ENCODE measurements at places on chromosomes 2 and 18. TPM values are rescaled to one million over a fixed set of nuclear protein-coding genes. Genes with fewer than 3 reads are reported as not detected.

GRCh38 chr2:213101692-213102460 lies 49.5 kb downstream of the IKZF2 start:
- no peak for DNase-seq

DNA sequence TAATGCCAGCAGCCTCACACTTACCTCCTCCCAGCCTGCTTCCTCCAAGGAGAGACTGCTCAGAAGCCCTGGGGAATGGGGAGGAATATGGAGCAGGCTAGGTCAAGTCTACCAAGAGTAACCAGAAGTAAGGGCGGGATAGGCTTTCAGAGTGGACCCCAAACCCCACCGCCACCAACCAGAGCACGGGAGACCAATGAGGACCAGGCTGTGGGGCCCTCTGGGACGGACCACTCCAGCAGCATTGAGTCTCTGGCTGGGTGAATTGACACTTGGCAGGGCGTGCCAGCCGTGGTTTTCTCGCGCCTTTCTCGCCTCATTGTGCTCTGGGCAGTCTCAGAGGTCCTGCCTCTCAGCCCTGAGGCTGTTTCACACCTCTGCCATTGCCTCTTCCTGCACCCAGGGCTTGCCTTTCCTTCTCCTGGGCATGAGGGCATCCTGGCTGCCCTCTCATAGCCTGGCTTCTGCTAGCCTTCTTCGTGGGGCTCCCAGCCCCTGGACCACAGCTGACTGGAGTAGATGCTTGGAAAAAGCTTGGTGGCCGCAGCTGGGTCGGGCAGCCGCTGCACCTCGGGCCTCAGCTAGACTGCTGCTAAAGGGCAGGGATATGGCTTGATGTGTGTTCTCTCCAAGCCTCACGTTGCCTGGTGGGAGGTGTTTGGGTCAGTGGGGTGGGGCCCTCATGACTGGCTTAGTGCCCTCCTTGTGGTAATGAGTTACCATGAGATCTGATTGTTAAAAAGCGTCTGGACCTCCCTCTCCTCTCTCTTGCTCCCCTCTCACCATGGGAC lies 40.5 kb upstream of the HS6ST1 start:
- DNase-seq = no peak

DNA sequence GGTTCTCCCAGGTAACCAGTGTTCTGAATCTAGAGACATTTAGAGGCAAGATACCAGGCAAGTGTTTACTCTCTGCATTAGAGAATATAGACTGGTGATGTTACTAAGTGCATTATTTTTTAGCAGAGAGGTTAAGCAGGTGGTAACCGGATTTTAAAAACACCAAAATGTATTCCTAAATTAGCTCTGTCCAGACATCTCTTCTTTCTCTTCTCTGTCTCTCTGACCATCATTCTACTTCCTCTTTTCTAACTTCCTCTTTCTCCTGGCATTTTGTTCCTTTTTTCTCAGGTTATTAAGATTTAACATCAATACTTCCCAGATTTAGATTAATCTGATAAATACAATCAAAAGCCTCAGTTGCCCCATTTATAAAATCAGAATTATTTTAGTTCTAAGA lies 31.7 kb upstream of the DYNC1I2 start:
- DNase-seq = no peak

GRCh38 chr2:129713337-129713736 lies 266.1 kb upstream of the RAB6C start:
- no peak for DNase-seq

DNA sequence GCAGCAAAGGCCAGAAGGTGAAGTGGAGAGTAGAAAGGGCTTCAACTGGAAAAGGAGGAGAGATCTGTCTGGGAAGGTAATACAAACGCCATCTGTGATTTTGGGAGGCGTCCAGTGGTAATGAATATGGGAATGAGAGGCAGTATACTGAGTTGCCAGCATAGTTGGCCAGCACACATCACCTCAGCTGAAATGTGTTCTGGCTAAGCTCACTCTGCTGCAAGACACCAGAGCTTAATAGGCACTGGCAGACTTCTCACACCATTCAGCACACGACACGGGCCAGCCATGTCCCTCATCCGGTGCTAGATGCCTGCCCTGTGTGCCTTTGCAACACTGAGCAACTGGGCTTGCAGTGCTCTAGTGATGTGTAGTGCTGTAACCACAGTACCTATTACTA lies 277.1 kb downstream of the PIEZO2 start:
- peak; percentile 54 for DNase-seq

GRCh38 chr2:111626037-111626864 lies 257.7 kb downstream of the ANAPC1 start:
- DNase-seq = no peak

DNA sequence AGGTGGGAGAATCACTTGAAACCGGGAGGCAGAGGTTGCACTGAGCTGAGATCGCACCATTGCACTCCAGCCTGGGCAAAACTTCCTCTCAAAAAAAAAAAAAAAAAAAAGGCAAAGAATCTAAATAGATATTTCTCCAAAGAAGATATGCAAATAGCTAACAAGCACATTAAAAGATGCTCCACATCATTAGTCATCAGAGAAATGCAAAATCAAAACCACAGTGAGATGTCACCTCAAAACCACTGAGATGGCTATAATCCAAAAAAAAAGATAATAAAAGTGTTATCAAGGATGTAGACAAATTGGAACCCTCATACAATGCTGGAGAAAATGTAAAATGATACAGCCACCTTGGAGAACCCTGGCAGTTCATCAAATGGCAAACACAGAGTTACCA lies 8.4 kb downstream of the ST8SIA5 start:
- no peak for DNase-seq

DNA sequence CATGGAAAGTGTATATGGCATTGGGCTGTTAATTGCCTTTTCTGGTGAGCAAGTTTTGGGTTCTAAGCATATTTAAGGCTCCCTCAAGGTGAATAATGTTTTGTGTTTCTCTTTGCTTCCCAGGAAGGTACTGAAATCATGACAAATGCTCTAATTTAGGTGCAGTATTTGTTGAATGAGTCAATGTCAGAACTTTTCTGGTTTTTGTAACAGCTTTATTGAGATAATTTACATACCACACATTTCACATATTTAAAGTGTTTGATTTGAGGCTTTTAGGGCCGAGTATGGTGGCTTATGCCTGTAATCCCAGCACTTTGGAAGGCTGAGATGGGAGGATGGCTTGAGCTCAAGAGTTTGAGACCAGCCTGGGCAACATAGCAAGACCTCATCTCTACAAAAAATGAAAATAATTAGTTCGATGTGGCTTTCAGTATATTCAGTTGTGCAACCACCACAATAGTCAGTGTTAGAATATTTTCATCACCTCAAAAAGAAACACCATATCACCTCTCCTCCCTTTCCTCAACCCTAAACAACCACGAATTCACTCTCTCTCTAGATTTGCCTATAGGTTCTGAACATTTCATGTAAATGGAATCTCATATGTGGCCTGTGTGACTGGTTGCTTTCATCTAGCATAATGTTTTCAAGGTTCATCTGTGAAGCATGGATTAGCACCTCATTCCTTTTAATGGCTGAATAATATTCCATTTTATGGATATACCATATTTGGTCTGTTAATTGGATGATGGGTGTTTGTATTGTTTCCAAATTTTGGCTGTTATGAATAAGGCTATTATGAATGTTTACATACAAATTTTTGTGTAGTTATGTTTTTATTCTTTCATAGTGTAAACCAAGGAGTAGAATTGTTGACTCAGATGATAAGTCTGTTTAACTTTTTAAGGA lies 54.9 kb downstream of the MGAT5 start:
- DNase-seq = no peak

DNA sequence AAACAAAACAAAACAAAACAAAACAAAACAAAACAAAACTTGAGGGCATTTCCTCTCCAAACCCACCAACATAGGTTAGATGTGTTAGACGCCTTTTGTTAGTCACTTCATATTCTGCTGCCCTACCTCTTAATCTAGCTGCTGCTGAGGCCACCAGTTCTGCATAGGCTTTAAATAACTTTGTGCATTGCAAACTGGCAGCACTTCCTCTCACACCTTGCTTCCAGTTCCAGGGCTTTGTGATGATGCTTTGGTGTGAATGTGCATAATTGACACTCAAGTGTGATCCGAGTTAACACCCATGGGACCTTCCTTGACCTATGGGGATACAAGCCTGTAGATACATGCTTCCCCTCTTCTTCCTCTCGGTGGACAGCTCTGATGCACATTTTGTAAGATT lies 2.3 kb upstream of the SERPINB11 start:
- DNase-seq = no peak

DNA sequence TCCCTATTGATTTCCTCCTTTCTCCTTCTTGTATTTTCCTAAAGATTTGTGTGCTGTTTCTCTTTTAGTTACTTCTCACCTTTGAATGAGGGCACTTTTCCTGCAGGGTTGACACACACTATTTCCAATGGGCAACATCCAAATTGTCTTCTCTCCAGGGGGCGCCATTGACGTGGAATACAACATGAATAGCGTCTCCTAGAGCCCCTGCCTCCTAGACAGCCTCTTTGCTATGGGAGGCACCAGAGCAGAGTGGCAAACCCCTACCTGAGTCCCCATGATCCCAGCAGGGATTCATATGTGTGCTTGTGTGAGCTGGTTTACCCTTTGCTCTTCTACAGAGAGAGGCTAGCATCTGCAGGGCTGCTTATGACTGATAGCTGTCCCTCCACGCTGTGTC lies 61.3 kb upstream of the ITSN2 start:
- peak; percentile 66 for DNase-seq

DNA sequence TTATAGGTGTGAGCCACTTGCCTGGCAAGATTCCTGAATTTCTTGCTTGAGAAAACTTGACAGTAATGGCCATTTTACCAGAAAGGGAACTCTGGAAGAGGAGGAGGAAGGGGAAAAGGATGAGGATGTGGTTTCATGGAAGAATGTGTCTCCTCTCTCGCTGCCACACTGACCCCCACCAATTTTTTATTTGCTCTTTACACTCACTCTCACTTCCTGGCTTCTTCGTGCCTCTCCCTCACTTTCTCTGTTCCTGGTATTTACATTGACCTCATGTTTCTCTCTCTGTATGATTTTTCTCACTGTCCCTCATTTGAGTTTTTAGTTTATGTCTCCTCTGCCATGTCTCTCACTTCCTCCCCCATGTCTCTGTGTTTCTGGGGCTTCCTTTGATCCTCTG lies 134.5 kb upstream of the CAB39 start:
- DNase-seq = no peak

GRCh38 chr2:170812710-170813600 lies 3.7 kb upstream of the GAD1 start:
- no peak for DNase-seq

DNA sequence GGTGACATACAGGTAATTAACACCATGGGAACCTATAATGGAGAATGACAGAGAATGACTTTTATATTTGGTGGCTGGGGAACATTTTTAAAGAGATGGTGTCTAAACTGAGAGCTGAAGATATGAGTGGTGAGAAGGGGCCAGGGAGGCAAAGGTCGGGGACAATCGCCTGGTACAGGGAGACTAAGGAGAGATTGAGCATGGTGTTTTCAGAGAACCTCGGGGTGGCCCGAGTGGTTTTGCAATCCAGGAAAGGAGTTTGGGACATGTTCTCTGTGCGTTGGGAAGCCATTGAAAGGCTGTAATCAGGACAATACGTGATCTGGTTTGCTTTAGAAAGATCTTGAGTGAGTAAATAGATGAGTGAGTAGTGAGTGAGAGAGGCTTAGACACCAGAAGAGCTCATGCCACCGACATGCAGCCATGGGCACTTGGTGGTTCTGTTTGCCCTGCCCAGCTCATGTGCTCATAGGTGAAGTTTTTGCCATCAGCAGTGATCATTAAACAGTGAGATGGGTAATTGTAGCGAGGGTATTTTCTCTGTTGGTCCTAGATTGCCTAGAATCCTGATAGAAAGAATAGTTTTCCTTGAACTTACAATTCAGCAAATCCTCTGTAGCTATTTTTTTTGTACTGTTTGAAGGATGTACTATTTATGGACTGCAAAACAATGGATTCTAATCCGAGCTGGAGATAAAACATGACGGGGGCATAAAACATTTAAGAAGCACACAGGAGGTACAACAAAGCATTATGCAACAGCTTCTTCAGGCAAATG lies 114.7 kb downstream of the SH3RF3 start:
- DNase-seq = no peak

XDH gene
- 0.36 TPM for total RNA-seq

DNA sequence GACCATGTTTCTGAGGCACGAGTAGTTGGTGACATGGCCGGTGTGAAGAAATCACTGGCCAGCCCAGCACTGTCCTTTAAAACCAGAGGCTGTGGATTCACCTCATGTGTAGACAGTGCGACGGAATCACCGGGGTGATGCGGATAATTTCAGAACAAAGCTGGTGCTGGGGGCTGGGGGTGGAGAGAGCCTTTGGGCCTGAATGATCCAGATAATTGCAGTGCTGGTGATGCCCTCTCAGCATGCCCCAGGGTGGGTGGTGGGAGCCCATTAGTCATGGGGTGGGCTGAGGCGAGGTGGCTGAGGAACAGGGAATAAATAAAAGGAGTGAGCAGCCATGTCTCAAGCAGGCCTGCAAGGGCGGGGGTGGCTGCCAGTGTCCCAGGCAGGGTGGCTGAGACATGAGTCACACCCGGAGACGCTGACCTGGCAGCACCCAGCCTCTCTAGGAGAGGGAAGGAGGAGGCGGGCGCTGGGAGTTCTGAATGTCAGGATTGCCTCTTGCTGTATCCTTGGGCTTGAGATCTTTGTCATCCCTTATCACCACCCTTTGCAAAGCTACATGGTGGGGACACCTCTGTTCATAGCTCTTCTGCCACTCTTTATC lies 151.1 kb upstream of the MSH6 start:
- peak; percentile 24 for DNase-seq

ONECUT2 gene
- total RNA-seq = 0.04 TPM

DNA sequence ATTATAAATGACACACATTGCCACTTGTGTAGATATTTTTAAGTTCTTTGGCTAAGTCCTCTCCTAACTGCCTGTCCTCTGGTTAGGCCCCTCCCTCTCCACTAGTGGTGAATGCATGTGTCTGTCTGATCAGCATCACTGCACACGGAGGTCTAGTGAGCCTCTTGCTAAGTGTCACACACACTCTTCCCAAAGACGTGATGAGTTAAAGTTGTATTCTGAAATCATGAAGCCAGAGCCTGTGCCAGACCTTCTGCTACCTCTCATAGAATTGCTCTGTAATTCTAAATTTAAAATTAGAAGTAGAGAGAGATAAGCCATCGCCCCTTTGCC lies 41.3 kb downstream of the RALB start:
- DNase-seq = no peak

CAVIN2 gene
- total RNA-seq = 38.7 TPM

MC4R gene
- total RNA-seq = not detected

DNA sequence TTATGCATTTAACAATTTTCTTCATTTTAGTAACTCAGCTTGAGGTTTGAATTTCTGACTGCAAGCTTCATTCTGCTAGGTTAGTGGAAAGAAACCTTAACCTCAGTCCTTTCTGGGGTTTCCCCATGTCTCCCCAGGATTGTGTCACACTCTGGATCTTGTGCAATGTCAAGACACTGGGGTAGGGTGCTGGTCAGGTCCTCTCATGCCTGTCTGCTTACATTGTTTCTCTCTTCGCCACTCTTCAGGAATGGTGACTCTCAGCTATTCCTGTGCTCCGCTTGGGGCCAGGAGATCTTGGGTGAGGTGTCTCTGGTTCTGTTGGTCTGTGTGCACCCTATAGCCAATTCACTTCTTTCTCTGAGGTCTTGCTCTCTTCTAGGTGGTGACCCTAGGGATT lies 23.9 kb downstream of the CTLA4 start:
- DNase-seq = no peak
